Activated CD4-positive, alpha-beta T cell treated with anti-CD3 and anti-CD28 coated beads for 24 hours (primary cell): ENCODE measurements at places on chromosomes 12 and 14.

GRCh38 chr14:94136575-94137331 lies 7.3 kb upstream of the IFI27L2 start:
- peak; percentile 88 for DNase-seq

DNA sequence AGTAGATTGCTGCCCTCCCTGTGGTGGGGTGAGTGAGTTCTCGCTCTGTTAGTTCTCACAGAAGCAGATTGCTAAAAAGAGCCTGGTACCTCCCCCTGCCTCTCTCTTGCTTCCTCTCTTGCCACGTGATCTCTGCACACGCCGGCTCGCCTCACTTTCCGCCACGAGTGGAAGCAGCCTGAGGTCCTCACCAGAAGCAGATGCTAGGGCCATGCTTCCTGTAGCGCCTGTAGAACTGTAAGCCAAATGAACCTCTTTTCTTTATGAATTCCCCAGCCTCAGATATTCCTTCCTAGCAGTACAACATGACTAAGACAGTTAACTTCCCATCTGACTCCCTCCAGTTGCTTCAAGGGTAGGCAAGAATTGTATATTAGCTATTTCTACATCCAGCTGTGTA lies 76.2 kb downstream of the ETV6 start:
- DNase-seq: no peak

- no peak for DNase-seq
Observed at GRCh38 chr12:15650399-15651128, 138.6 kb downstream of the EPS8 start.

GRCh38 chr14:59630288-59630963 lies 53.8 kb upstream of the CCDC175 start:
- no peak for DNase-seq

DNA sequence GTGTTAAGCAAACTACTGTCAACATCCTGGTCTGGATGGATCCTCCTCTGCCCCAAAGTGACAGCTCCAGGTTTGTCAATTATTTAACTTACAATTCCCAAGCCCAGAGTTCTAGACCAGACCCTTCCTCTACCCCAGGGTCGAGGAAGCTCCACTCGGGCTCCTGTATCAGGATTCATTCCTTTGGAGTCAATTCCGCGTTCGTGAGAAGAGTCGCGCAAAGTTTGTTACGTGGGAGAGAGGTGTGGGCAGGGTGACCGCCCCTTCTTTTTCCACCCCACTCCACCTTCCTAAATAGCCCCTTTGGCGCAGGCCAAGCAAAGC lies 479 bp downstream of the SEL1L start:
- DNase-seq: no peak

DNA sequence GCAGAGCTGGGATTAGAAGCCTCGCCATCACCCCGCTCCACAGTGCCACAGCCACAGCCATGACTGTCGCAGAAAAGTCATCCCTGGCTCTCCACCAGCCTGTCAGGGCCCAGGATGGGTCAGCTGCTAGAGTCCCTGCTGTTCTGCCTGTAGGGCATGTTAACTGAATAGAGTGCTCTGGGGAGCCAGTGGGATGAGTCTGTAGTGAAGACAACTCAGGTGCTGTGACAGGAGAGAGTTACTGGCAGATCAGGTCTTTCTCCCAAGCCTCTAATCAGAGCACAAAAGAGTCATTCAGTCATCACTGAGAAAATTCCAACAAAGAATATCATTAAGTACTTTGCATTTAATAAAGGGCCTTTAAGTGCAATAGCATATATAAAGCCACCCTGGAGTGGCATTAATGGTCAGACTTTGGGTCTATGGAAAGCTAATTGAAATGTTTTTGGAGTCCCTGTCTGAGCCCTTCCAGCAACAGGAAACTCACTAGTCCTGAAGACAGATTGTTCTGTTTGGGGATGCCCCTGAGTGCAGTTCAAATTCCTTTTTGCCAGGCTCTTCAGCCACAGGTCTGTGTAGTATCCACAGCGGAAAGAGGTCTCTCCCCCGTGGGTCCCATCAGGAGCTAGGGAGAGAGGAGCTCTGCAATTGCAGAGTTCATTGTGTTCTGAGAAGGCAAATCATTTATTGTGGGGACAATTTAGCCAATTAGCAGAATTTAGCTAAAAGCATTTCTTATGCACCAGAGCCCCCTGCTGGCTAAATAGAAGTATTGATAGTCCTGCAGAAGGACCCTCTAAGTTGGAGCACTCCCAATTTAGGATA lies 45.2 kb upstream of the C14orf132 start:
- DNase-seq: no peak

DNA sequence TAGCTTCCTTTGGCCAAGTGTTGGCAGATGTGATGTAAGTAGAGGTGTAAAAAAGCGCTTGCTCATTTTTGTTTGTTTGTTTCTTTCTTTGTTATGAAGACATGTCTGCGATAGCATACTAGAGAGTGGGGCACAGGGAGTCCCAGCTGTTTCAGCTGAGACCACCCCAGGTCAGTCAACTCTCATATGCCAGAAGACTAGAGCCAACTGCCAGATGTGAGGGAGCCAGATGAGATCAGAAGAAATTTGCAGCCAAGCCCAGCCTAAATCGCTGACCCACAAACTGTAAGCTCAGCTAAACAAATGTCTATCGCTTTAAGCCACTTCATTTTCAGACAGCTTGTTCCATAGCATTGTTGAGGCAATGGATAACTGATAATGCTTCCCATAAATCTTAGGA lies 397.1 kb downstream of the APAF1 start:
- DNase-seq: no peak

GRCh38 chr14:39568809-39569538 lies 136.7 kb upstream of the FBXO33 start:
- no peak for DNase-seq

- DNase-seq: no peak
Observed at GRCh38 chr12:122067548-122067947, 11.0 kb upstream of the MLXIP start.

DNA sequence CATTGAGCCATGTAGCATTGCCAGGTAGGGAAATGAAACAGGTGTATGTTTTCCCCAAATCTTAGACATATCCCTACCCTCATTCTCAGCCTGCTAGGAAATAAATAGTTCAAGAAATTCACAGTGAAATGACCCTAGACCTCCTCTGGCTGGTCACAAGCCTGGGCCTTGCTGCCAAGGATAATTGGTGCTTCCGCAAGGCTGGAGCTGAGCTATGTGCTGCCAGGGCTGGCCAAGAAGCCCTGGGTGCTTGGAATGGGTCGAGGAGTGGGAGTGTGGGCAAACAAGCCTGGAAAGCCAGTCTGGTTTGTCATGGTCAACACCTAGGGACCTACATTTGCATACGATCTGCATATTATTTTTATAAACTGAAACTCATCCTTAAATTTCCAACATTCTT lies 31.3 kb upstream of the SLC10A1 start:
- DNase-seq: no peak

DNA sequence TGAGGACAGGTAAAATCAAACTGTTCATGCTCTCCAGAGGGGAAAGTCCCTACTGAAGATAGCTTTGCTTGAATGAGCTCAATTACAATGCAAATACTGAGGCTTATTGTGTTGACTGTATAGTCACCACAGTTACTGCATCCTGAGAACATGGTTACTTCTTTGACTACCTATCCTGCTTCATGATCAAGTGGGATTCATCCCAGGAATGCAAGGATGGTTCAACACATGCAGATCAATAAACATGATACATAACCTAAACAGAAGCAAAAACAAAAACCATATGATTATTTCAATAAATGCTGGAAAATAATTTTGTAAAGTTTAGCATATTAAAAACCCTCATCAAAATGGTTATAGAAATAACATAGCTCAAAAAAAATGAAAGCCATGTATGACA lies 32.9 kb upstream of the P2RX7 start:
- DNase-seq: no peak

- DNase-seq: no peak
Observed at GRCh38 chr12:69028941-69029729, 96.2 kb upstream of the CPM start.

- DNase-seq: no peak
Observed at GRCh38 chr12:104182144-104182543, 33.4 kb upstream of the TXNRD1 start.

- DNase-seq: no peak
Observed at GRCh38 chr14:38174711-38175110, 33.0 kb upstream of the SSTR1 start.

GRCh38 chr12:67410246-67410645 lies 141.1 kb downstream of the CAND1 start:
- DNase-seq: no peak

GRCh38 chr12:130715998-130716968 lies at the start of gene RIMBP2:
Gene RIMBP2 (minus strand): TSS chr12:130716299. CDS start chr12:130479013, 237,286 bp downstream.
- no peak for DNase-seq

DNA sequence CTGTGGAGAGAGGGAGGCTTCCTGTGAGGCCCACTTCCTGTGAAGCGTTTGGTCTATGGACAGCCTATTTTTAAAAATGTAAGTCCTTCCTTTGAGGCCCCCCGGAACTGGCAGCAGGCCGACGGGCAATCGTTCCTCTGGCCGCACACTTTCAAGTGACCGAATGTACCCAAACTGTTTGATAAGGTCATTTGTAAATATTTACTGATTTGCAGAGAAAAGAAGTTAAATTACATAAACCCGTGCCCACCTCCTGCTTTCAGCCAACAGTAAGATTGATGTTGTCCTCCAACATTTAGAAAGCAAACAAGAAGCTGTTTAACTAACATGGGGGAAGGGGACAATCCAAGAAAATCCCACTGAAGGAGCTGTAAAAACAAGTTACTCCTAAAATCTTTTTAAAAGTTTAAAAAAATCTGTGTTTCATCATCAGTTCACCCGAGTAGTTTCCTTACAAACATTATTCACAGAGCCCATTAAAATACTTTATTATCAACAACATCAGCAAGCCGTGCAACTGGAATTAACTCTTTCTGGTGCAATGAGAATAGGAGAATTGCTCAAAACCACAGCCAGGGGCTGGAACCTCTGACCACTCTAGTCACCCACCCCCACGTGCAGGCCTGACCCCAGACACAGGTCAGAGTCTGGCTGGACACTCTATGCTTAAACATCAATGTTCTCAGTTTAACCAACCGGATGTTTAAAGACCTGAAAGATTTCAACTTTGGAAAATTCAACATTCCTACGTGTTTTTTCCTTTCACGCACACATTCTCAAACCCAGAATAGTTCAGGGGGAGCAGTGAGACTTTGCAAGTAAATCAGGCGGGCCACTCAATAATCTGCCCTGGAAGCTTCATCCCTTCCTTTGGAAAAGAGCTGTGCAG lies 65.3 kb downstream of the FOXN3 start:
- DNase-seq: no peak

DNA sequence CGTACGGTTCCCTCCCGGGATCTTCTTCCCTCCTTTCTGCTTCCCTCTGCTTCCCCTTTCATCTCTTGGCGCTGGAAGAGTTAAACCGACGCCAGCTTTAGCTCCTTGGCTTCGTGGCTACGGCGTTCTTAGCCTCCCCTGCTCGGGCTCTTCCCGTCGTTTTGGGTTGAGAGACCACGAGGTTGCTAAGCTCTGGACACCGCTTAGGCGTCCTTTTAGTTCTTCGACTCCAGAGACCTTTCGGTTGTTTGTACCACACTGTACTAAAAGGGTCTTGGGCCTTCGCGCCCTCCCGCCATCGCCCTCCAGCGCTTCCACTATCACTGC lies 545 bp downstream of the CPSF2 start:
- DNase-seq: no peak

- DNase-seq: no peak
Observed at GRCh38 chr12:117144599-117144998, 45.4 kb upstream of the TESC start.

GRCh38 chr14:35336494-35337268 lies 44.5 kb downstream of the PSMA6 start:
- DNase-seq: no peak

DNA sequence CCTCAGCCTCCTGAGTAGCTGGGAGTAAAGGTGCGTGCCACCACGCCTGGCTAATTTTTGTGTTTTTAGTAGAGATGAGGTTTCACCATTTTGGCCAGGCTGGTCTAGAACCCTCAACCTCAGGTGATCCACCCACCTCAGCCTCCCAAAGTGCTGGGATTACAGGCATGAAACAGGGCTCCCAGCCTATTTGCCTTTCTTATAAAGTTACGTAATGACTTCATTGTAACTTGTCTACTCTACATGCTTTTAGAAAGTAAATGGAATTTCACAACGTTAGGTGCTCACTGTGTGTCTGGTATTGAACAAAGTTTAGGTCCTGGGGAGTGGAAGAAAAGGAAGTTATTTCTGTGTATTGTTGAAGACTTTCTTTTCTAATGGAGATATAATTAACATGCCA lies 12.5 kb downstream of the CFAP251 start:
- no peak for DNase-seq

- no peak for DNase-seq
Observed at GRCh38 chr12:57323416-57323815, 72.4 kb upstream of the STAC3 start.

DNA sequence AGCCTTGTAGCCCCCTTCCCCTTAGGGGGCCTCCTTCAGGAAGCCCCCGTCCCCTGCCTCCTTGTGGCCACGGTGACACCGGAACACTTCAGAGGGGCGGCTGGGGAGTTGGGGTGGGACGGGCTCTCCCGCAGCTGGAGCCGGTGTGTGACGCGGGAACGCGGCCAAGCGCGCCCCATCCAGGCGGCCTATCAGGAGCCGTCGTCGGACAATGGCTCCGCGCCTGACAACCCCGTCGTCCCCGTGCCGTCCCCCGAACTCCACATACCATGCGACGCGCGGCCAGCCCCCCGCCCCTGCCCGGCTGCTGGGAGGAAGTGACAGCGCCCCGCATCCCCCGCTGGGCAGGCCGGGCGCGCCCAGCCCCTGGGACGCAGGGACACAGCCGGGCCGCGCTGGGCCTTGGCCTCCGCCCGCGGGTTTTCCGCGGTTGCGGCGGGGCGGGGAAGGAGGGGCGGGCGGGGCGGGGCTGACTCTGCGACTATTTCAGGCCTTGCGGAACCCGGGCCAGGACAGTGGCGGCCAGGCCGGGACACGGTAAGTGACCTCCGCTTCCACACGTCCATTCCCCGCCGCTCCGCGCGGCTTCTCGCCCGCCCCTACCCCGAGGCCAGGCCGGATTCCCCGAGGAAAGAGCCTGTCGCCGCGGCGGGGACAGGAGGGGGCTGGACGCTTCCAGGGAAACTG lies at the start of gene TNFAIP2:
Gene TNFAIP2, plus strand, starts transcription at position 515 of the 687 bp plus-strand sequence. CDS start 2,997 bp downstream, outside the sequence.
- no peak for DNase-seq

- no peak for DNase-seq
Observed at GRCh38 chr12:52222692-52223091, 10.4 kb upstream of the KRT7 start.

- DNase-seq: no peak
Observed at GRCh38 chr12:128643155-128643554, 180.6 kb downstream of the SLC15A4 start.

DNA sequence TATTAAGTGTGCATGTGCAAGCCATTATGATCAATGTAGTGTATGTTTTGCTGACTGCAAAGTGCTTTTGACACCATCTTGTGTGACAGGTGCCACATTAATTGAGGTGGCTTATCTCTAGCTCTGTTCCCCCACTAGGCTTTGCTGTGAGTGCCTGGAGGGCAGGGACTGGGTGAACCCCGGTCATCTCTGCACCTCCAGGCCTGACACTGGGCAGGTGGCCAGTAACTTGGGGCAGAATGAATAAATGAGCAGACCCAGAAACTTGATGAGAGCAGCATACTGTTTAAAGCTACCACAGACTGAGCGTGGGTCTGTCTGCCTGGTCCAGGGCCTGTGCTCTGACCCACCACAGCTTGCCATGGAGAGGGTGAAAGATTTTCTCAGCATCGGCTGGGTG lies 151.6 kb downstream of the CALM1 start:
- no peak for DNase-seq

- DNase-seq: no peak
Observed at GRCh38 chr14:93987376-93987775, 9.7 kb upstream of the CCDC197 start.

- DNase-seq: no peak
Observed at GRCh38 chr14:31864937-31865855, 211.9 kb upstream of the ARHGAP5 start.

GRCh38 chr14:32478050-32478449 lies 149.0 kb downstream of the AKAP6 start:
- DNase-seq: no peak
